SIG-M5 (cell line): ENCODE measurements at places on chromosomes 4 and X.

DNA sequence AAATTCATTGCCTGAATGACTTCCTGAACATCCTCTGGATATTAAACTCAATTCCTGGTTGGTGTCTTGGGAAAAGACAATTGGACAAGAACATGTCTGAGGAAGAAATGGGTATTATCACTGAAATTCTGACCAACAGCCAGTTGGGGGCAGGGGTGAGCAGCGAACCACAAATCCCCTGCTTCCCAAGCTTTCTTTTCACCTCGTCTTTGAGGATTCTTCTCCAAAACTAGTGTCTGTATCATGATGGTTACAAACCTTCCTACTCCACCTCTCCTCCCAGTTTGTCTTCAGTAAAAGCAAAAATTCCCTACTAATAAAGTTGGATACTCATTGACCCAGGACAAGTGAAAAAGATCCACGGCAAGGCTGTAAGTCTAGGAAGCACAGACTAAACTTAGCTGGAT is 48.3 kb upstream of the WDR1 start:
- no peak for DNase-seq

- no peak for DNase-seq
These were observed 71.8 kb downstream of the NBDY start for GRCh38 chrX:56800801-56801200.

- DNase-seq, result no peak
These were observed 98.5 kb downstream of the FRAS1 start for GRCh38 chr4:78155616-78156105.

DNA sequence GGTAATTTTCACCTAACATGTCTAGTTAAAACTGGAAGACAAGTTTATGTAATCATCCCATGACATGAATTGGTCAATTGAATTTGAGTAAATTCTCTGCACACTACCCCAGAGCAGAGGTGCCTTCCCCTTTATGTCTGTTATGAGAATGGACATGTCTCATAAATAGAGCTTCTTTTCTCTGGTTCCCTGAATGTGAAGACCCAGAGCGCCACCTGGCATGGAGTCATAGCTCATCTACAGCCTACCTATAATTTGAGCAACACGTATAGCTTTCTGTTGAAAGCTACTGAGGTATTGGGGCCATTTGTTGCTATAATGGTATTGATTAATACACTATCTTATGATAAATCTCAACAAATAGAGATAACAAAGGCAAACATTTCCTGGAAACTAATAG is 626.5 kb upstream of the GALNTL6 start:
- no peak for DNase-seq

DNA sequence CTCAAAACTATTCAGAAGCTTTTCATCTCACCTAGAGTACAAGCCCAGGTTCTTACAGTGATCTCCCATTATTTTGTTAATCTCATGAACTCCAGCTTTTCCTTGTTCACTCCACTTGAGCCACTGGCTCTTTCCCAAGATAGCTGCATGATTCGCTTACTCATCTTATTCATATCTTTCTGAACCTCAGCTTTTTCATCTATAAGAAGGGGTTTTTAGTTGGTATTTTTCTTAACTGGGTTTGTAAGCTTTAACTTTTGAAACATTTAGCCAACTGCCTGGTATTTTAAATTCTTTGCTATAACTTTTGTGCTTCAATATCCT is 24.0 kb downstream of the GIMD1 start:
- DNase-seq, result no peak

DNA sequence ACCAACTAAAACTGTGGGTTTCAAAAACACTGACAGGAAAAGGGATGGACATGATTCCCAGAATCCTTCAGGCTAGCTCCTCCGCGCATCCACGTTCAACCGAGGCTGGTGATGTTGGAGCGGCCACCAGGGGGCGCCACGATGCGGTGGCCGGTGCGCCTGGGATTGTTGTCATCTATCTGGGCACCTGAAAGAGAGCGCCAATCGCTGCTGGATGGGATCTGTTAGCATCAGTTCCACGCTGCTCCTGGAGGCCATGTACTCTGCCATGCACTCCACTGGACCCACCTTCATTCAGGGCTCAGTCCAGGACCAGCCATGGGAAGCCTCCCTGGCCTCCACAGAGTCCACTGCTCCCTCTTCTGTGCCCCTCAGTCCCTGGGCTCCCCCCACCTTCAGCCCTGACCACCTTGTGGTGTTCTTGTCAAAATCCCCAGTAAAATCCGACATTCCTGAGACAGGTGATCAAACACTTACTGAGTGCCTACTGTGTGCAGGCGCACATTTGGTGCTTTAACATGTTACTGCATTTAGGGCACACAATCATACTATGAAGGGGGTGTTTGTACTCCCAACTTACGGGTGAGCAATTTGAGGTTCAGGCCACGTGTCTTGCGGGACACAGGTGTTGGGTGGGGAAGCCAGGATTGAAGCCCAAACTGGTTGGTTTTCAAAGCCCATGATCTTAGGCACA is 71.1 kb downstream of the CRMP1 start:
- DNase-seq, result no peak

GRCh38 chr4:3468804-3469203 is 5.7 kb downstream of the DOK7 start:
- no peak for DNase-seq

DNA sequence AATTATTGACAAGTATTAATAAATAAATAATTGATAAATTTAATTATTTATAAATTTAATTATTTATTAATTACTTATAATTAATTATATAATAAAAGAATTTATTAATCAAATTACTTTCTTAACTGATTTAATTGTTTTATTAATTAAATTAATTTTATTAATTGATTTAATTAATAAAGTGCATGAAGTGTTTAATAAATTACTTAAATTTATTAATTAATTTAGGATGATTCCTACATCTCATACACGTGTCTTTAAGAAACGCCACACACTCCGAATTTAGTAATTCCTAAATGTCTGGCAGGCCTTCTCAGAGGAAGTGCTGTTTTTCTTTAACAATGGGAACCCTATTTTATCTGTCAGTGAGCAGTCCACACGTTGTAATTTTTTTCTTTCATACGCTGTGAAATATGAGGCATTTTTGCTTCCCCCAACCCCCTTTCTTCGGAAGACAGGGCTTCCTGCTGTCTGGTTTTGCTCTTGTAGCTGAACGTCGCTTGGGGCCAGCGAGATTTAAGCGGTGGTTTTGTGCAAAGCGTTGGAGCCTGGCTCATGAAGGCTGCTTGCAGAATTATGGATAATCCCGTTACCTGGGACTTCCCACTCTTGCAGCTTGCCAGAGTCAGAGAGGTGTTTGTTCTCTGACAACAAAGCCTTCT is 46.8 kb downstream of the CRLF2 start:
- no peak for DNase-seq
